ENCODE measurements at places on chromosomes 16 and 17.

- peak; percentile 43 for DNase-seq
Measured at GRCh38 chr17:42517516-42517915, 18.5 kb upstream of the NAGLU start.

DNA sequence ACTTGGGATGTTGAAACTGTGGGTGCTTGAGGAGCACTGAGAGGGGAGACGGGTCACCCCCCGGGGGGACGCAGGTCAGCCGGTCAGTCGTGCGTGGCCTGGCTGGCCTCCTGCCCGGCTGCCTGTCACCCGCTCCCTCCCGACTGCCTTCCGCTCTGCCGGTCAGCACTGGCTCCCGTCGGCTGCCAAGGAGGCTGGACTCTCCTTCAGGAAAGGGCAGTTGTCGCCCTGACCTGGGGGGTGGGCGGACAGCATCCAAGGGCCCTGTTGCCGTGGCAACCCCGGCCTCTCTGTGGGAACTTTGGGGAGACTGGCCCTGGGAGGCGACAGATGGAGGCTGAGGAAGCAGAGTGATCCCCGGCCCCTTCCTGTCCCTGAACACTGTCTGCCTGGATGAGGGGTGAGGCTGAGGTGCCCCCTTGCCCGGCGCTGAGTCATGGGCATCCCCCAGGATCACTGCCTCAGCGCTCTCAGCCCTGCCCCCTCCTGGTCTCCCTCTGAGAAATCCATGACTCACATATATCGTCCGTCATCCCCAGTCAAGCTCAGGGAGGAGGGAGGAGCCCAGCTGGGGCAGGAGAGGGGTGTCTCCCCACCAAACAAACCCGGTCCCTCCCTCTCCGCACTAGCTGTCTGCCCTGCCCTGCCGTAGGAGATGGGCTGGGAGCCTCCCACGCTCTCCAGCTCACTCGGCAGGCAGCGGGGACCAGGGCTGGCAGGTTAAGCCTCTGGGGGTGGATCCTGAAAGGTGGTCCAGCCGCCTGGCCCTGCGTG, at the start of gene ADGRG1:
TSS of gene ADGRG1 (plus strand) at position 623 of the 774 bp plus-strand sequence. CDS start 21,658 bp downstream, outside the sequence.
- DNase-seq = no peak

DNA sequence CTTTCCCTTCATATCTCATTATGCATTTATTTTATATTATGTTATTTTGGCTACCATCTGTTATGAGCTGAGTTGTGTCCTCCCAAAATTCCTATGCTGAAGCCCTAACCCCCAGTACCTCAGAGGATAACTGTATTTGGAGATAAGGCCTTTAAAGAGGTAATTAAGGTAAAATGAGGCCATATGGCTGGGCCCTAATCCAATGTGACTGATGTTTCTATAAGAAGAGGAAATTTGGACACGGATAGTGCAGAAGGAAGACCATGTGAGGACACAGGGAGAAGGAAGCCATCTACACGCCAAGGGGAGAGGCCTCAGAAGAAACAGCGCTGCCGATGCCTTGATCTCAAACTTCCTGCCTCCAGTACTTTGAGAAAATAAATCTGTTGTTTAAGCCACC, 557.7 kb upstream of the CDH5 start:
- DNase-seq = no peak

- no peak for DNase-seq
Measured at GRCh38 chr16:86224629-86225028, 285.7 kb upstream of the FOXF1 start.

DNA sequence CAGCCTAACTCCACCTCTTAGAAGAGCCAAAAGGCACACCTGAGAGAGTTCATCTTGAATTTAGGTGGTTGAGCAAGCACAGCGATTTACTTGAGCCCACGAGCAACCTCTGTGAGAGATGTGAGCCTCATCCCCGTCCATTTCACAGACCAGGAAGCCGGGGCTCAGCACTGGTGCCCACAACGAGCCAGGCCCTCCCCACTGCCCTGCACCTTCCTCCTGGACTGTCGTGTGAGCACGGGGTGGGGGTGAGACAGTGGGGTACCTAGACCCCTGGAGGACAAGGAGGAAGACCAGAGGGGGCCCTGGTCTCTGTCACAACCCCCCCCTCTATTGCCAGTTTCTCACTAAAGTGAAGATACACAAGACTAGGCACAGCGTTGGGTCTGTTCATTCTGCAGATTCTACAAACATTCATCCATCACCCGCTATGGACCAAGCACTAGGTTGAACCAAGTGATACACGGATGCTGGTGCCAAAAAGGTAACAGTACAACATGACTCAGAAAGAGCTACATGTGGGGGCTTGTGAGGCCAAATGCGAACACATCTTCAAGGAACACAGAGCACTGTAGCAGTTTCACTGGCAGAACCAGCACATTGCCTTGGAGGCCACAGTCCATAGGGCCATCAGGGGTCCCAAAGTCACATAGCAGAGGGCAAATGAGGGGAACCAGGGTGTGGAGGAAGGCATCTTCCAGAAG, 231.9 kb downstream of the PARN start:
- DNase-seq = no peak

DNA sequence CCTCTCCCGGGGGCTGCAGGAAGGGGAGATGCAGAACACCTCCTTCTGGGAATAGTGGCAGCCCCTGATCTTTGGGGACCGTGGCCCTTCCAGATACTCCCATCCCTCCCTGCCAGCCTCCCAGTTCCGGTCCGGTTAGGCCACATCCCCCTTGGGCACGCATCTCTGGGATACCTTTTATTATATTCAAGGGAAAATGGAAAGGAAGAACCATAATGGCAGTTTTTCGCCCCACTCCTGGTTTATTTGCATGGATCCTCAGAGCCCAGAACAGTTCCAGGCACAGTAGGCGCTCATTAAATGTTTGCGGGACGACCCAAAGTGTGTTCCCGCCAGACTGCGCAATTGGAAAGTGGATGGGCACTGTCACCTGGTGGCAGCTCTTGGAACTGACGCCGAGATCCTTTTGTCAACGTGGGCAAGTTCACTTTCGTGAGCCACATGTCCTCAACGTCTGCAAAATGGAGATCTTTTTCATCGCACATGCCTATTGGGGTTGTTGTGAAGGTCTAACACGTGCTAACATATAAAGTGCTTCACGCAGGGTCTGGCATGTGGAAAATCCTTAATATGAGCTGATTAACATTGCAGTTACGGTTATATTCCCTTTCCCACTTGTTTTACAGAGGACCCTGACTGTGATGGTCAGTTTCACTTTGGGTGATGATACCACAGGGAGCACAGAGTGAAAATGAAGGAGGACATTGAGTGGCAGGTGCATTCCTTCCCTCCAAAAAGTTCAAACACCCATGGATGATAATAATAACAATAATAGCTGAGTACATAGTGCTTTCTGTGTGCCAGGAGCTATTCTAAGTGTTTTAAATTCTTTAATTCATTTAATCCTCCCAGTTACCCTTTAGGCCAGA, 1.7 kb upstream of the GPRC5B start:
- peak; percentile 75 for DNase-seq

- DNase-seq = no peak
Measured at GRCh38 chr17:76539631-76540271, at the start of gene PRCD. PRCD (plus strand) TSS chr17:76540044; CDS start chr17:76540142, 98 bp downstream.

DNA sequence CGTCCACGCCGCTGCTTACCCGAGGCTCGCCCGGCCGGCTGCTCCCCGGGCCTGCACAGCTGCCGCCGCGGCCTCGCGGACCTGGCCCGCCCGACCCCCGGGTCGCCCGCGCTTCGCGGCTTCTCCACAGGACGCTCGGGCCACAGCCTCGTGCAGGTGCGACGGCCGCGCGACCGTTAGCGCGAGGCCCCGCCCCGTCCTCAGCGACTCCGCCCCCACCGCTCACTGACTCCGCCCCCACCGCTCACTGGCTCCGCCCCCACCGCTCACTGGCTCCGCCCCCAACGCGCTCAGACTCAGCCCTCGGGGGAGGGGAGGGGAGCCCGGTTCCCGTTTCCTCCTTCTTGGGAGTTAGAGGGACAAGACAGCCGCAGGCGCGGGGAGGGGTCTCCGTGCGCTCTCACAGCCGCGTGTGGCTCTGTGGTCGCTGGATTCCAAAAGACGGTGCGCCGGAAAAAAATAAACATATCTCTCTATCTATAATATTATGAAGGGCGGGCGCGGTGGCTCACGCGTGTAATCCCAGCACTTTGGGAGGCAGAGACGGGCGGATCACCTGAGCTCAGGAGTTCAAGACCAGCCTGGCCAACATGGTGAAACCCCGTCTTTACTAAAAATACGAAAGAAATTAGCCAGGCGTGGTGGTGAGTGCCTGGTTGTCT, at the start of gene MEIOB:
TSS of gene MEIOB (minus strand) at position 191 of the 662 bp plus-strand sequence. CDS start 3,989 bp downstream, outside the sequence.
- DNase-seq = peak; percentile 93

DNA sequence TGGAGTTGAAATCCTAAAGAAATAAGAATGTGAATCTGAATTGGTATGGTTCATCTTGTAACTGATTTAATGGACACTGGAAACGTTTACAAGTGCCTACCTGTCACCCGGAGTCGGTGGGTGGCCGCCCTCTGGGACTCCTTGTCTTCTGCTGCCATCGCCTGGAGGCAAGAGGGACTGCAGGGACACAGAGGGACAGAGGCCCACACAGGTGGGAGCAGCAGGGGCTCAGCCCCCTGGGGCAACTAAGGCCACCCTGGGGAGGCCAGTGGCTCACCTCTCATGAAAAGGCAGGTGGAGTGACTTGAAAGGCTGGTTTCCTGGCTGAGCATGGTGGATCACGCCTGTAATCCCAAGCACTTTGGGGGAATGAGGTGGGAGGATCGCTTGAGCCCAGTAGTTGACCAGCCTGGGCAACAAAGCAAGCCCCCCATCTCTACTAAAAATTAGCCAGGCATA, 23.2 kb downstream of the TMEM92 start:
- peak; percentile 88 for DNase-seq

DNA sequence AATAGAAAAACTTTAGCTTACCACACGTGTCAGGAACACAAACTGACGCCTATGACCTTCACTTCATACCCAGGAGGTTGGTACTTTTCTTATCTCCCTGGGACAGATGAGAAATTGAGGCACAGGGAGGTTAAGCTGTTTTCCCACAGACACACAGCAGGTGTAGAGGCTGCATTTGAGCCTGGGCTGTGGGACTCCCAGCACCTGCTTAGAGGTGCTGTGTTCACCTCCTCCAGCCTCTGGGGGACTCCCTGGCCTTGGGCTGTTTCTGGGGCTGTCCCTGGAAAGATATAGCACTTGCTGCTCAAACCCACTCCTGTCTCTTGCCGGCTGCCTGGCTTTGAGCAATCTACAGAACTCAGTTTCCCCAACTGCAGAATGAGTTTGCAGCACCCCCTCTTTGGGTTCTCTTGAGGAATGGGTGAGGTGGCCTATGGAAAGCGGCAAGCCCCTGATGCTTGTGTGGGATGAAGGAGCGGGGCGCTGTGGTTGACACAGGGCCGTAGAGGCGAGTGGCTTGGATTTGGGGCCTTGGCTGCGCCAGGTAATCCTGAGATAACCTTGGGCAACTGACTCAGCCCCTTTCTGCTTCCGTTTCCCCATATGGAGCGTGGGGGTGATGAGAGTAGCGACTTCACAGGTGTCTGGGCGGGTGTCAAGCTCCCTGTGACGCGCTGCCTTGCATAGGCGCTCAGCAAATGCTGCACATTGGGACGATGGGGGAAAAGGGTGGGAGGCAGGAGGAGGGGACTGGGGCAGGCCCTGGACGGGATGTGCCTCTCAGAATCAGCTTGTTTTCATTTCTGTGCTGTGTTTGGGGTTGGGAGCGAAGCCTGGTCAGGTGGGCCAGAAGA, 104.5 kb upstream of the CIBAR2 start:
- no peak for DNase-seq

- DNase-seq = no peak
Measured at GRCh38 chr16:35252356-35252936, 1793.0 kb downstream of the TP53TG3F start.

GRCh38 chr16:12421688-12422087, 382.0 kb downstream of the CPPED1 start:
- no peak for DNase-seq

- DNase-seq = no peak
Measured at GRCh38 chr16:84190731-84191388, at the start of gene ADAD2. ADAD2 (plus strand) TSS chr16:84191157; CDS start chr16:84191231, 74 bp downstream.

DNA sequence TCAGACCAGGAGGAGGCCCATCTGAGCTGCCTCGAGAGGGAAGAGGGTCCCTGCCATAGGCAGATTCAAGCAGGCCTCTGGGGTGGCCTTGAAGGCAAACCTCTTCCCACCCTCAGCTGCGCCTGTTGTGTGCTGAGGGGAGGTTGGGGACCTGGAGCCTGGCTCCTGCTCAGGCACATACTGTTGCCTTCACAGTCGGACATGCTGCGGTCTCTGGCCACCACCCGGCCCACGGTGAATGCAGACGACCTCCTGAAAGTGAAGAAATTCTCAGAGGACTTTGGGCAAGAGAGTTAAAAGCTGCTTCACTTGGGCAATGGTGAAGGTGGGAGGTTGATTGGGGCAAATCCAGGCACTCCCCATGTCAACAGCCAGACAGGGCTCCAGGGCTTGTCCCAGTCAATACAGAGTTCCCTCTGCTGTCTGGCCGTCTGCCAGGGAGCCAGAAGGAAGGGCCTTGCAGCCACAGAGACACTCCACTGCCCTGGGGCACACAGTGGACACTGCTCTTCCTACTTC, 6.3 kb downstream of the PDF start:
- no peak for DNase-seq

- DNase-seq = no peak
Measured at GRCh38 chr16:81928975-81929374, 82.3 kb downstream of the SDR42E1 start.

DNA sequence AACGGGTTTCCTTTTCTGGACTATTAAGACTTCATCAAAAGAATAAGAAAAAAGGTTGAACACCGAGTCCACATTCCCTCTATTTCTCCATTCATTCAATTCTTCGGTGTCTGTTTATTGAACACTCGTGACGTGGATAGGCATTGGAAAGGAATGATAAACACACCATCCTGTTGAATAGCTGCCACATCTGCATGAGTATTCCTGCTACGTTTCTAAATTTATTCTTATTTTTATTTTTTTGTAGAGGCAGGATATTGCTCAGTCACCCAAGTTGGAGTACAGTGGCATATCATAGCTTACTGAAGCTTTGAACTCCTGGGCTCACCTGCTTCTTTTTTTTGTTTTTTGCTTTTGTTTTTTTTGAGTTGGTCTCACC, 80.8 kb upstream of the CIBAR2 start:
- no peak for DNase-seq

DNA sequence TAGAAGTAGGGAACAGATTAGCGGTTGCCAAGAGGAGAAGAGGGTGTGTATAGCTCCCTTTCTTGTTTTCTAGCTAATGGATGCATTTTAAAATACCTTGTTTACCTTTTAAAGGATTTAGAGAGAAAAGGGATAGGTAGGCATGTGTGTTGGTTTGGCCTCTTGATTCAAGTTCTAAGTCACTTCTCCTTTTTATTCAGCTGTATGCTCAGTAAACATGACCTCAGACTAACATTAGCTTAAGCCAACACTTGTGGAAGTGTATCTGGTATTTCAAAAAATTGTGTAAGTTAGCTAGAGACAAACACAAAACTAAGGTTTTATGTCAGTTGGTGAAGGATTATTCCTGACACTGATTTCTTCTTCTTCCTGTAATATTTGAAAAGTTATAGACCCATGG, 204.1 kb upstream of the NOG start:
- no peak for DNase-seq

GRCh38 chr16:82281544-82281943, 111.5 kb upstream of the MPHOSPH6 start:
- no peak for DNase-seq

DNA sequence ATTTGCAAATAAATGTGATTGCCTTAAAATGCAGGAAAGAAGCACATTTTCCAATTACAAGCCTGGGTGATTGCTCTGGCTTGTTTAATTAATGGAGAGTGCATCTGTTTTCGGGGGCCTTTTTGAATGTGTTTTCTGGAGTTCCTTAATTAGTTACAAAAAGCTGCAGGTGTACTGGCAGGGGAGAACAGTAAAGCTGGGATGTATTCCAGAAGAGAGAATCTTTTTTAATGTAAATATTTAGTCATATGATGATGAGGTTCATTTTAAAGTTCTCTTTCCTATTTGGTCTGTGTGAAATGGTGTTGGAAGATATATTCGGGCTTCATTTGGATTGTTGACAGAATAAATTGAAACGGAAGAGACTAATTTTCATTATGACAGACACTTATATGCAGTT, 70.9 kb upstream of the N4BP1 start:
- no peak for DNase-seq
